T-helper 1 cell (primary cell): ENCODE measurements at places on chromosomes 4 and X.

DNA sequence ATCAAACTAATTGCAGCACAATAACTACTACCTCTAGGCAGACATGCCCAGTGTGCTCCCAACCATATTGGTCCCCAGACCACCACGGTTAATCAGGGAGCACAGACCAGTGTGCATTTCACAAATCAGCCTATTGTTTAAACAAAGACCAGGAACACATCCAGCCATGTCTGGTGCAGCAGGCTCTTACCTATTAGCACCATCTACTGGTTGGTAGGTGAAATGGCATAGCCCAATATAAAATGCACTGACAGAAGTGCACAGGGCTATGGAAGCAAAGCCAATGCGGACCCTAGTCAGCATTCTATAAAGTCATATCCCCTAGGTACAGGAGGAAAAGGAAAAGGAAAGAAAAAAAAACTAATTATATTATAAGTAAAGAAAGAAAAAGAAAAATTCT lies 15.5 kb upstream of the CYLC1 start:
- no peak for DNase-seq

- DNase-seq, result no peak
Measured at GRCh38 chrX:50103866-50104566, 96.8 kb downstream of the AKAP4 start.

DNA sequence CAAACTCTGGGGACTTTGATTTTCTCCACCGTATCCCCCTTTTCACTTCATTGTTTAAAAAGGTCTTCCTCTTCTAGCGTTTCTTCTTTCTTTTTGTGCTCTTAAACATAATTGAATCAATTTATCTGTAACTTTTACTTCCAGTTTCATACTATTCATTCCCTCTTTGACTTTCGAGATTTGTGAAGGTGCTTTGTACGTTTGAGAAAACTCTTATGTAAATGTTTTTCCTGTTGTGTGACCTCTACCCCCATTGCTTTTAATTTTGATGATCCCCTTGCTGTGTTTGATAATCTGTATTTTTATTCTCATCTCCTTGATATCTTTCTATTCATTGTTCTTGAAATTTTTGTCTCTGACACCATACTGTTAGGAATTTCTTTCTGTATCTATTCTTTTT lies 4.8 kb downstream of the USP38 start:
- DNase-seq, result no peak

DNA sequence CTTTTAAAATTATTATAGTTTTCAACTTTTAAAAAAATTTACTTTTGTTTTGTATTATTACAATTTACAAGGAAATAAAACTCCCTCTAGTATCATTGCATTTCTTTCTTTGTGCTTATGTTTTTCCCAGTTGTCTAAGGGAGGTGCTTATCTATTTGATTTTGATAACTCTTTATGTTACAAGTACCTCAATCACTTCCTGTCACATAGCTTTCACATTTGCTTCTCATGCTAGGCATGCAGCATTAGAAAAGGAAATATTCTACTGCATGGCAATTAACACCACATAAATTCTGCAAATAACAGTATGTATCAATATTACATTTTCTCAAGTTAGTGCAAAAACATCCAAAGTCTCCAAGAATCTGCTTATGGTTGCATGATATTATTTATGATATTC lies 180.3 kb upstream of the HS3ST1 start:
- no peak for DNase-seq

DNA sequence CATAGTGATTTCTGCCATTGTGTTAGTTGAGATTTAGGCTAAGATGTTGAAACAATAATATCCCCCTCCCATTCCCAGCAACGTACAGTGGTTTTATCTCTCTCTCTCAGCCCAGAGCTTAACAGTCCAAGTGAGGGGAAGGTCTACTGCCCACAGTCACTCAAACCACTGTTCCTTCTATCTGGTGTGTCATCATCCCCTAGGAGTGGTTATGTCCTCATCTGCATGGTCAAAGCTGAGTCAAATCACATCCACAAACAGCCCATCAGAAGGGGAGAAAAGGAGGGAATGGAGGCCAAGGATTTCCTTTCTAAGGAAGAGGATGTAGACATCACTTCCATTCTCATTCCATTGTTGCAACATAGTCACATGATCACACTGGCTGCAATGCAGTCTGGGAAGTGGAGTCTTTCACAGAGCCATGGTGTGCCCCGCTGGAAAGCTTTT lies 42.8 kb upstream of the CHRNA9 start:
- no peak for DNase-seq

GRCh38 chr4:76969941-76970529 lies 20.5 kb downstream of the SEPTIN11 start:
- no peak for DNase-seq

DNA sequence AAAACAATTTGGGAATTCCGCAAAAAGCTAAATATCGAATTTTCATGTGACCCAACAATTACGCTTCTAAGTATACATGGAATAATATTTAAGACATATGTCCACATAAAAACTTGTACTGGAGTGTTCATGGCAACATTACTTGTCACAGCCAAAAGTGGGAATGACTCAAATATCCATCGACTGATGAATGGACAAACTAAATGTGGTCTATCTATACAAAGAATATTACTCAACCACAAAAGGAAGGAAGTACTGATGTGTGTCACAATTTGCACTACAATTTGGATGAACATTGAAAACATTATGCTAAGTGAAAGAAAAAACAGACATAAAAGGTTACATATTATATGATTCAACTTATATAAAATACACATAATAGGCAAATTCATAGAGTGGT lies 71.9 kb downstream of the AFF2 start:
- DNase-seq, result no peak

GRCh38 chr4:151874328-151874727 lies 113.5 kb upstream of the GATB start:
- no peak for DNase-seq

DNA sequence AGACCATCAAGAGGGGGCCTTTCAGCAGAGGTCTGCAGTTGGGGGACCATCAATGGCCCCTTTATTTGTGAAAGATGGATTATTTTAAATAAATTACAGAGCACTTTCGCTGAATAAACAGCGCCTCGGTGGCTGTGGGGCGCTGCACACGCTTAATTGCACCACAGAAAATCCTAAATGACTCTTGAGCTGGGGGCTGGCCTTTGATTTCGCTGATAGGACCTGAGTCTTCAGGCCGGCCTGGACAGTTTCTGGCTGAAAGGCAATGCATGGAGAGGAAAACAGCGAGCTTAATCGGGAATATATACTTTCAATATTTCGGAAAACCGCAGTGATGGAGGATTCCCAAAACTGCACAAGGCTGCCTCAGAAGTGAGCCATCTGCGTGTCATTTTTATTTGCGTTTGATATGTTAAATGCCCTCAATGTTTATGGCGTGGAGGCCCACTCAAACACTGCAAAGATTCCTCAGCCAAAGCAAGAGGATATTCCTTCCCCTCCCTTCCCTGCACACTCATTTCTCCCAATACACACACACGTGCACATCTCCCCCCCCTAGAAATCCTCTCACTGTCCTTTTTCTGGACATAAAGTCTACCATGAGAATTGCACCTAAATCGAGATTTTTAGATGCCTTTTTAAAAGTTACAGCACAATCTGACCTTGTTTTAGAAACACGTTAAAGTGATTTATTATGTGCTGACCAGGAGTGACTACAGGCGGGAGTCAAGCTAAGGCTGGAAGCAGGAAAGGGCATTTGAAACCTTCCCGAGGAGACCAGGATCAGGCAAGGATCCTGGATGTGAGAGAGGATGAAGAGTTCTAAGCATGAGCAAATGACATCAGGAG lies 340.7 kb downstream of the RAB28 start:
- no peak for DNase-seq

- DNase-seq, result no peak
Measured at GRCh38 chrX:41684138-41684537, 4.6 kb upstream of the GPR34 start.

GRCh38 chr4:128390475-128390996 lies 102.9 kb upstream of the PGRMC2 start:
- DNase-seq, result no peak

- DNase-seq, result no peak
Measured at GRCh38 chrX:45900766-45901615, 644.2 kb downstream of the ZNF674 start.

GRCh38 chr4:111556141-111556781 lies 589.0 kb upstream of the FAM241A start:
- no peak for DNase-seq
